Stimulated activated memory B cell treated with anti-CD40 and anti-IgM and Interleukin-4, amounts not matched to agents 10 μg/mL and 1 μg/mL and 100 μg/mL, for 72 hours (primary cell): ENCODE measurements at places on chromosomes 16 and 17.

DNA sequence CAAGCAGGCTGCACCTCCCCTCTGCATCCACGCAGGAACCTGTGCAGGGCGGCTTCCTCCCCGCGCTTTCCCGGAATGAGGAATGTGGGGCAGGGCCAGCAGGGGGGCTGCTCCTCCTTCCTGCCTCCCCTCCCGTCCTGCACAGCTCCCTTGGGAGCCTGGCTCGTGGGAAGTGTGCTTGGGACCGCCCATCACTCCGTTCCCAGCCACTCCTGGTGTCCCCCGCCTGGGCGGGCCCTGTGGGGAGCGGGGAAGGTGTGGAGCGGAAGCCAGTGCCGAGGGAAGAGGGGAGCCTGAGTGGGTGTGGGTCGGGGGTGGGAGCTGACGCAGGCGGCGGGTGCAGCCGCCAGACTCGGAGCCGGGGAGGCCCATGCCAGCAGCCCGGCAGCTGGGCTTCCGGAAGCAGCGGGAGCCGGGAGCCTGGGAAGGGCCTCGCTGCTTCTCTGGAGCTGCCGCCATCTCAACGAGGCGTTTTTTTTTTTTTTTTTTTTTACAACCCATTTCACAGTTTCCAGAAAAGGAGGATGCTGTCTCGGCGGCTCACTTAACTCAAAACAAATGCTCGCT, 24.1 kb downstream of the BAHCC1 start:
- no peak for ATAC-seq

GRCh38 chr17:34981538-34982241, 1.4 kb downstream of the LIG3 start:
- no peak for ATAC-seq

DNA sequence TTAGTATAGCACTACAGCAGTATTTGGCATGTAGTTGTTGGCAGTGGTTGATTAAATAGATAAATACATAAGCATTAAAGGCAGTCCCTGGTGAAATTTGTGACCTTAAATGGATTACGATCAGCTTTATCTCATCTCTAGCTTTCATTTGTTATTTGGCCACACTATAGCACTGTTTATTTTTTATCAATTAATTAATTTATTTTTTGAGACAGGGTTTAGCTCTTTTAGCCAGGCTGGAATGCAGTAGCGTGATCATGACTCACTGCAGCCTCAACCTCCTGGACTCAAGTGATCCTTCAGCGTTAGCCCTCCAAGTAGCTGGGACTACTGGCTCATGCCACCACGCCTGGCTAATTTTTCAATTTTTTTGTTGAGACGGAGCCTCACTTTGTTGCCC, 18.7 kb upstream of the ARHGAP17 start:
- ATAC-seq: no peak

DNA sequence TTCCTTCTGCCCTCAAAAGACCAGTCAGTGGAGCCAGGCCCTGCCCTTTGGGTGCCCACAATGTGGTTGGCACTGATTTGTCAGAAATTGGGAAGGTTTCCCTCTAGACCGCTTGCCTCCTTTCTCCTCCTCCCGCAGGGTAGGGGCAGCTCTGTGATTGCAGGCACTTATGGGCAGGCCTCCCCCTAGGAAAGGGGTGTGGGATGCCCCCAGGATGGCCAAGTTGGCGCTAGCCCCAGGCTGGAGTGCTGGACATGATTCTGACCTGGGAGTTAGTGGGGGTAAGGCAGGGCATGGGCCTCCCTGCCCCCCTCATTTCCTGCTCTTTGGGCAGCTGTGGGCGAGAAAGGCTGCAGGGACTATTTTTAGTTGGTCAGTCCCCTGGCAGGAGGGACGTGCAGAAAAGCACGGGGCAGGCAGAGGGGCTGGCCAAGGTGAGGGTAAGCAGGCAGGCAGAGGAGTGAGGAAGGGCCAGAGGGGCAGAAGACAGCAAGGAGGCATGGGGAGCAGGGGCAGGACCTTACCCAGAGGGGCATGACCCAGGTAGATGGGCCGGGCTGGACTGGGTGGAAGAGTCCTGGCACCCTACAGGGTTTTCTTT, 3.3 kb downstream of the RARA start:
- no peak for ATAC-seq

- no peak for ATAC-seq
Measured at GRCh38 chr16:49341706-49342105, 31.9 kb upstream of the C16orf78 start.

- no peak for ATAC-seq
Measured at GRCh38 chr17:8436844-8437171, 1.1 kb downstream of the NDEL1 start.

- no peak for ATAC-seq
Measured at GRCh38 chr16:71762186-71762585, 37.7 kb upstream of the PHLPP2 start.
